ENCODE measurements at places on chromosomes 12 and 14.

DNA sequence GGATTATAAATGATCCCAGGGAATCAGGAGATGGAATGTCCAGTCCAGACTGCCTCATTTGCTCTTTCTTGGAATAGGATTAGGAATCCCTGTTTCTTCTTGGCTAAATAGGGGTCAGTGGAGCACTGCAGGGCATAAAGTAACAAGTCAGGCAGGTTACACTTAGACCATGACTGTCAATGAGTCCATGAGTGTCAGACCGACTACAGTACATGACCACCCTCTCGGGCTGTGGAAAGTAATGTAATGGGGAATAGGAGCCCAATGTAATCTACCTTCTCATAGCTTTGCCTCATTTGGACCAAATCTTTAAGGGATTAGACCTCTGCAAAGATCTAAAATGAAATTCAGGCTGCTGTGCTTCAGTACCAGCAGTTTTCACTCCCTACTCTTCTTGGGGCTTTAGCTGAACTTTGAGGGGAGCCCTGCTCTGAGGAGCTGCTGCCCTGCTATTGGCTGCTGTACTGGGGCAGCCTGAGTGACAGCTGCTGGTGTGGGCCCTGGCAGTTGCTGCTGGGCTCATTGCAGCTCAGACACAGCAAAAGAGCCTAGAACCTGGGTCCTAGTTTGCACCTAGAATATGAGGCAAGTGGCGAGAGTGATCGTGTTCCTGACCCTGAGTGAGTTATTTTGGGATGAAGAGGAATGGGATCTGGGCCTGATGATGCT is 62.2 kb upstream of the OR4E1 start:
- no peak for ATAC-seq

DNA sequence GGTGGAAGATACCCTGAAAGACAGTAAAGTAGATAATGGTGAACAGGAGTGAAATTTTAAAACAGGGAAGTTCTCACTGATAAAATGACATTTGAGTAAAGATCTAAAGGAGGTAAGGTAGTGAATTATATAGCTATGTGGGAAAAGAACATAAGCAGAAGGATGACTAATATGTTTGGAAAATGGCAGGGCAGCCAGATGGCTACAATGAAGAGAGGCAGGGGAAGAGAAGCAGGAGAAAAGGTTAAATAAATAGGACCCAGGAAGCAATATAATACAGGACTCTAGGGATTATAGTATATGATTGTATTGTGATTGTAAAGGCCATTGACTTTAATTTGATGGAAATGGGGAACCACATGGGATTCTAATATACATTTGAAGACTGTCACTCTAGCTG is 33.0 kb downstream of the SCFD1 start:
- ATAC-seq, result no peak

GRCh38 chr14:101705733-101706508 is 55.6 kb upstream of the PPP2R5C start:
- ATAC-seq, result peak; percentile 62

DNA sequence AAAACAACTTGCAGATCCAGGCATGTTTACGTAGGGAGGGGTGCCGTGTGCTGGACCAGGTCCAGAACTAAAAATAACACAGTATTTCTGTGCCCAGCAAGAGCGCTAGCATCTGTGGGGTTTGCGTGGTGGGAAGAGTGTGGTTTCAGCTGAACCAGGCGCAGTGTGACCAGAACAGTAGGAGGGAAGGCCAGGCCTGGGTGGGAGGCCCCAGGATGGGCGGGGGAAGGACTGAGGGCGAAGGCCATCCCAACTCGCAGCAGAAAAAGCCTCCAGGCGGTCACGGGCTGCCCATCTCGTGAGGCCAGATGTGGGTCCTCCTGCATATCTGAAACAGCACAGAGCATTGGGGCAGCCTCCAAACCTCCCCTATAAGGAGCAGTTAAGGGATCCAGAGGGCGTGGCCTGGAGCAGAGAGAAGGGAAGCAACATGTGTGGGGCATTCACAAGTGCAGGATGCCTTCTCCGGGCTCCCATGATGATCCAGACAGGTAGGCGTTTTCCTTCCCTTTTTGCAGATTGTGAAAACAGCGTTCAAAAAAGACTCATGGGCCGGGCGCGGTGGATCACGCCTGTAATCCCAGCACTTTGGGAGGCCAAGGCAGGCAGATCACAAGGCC is 17.8 kb upstream of the CD9 start:
- peak; percentile 84 for ATAC-seq

- ATAC-seq, result no peak
Observed at GRCh38 chr12:114491916-114492315, 86.0 kb upstream of the TBX5 start.

- ATAC-seq, result no peak
Observed at GRCh38 chr12:19846574-19846973, 407.3 kb downstream of the AEBP2 start.

GRCh38 chr12:28446031-28446430 is 255.8 kb downstream of the CCDC91 start:
- ATAC-seq, result no peak

DNA sequence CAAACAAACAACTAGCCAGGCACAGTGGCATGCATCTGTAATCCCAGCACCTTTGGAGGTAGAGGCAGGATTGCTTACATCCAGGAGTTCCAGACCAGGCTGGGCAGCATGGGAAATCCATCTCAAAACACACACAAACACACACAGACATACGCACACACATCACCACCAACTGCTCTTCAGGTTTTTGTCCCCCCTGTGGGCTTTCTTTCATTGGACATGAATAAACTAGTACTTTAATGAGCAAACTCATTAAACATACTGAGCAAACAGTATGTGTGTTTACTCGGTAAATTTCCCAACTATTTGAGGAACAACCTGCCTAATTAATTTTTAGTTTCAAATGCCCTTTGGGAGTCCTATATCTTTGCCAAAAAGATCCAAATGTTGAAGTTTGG is 10.1 kb upstream of the RASSF3 start:
- no peak for ATAC-seq

GRCh38 chr12:58433959-58434358 is 486.3 kb downstream of the LRIG3 start:
- no peak for ATAC-seq

- ATAC-seq, result no peak
Observed at GRCh38 chr14:87043667-87044200, 949.2 kb downstream of the GALC start.

DNA sequence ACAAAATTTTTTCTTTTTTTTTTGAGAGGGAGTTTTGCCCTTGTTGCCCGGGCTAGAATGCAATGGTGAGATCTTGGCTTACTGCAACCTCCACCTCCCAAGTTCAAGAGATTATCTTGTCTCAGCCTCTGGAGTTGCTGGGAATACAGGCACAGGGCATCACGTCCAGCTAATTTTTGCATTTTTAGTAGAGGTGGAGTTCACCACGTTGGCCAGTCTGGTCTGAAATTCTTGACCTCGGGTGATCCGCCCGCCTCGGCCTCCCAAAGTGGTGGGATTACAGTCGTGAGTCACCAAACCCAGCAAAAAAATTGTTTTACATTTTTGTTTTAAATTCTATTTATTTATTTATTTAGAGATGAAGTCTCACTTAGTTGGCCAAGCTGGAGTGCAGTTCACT is 4.7 kb upstream of the SLC2A14 start:
- ATAC-seq, result no peak

DNA sequence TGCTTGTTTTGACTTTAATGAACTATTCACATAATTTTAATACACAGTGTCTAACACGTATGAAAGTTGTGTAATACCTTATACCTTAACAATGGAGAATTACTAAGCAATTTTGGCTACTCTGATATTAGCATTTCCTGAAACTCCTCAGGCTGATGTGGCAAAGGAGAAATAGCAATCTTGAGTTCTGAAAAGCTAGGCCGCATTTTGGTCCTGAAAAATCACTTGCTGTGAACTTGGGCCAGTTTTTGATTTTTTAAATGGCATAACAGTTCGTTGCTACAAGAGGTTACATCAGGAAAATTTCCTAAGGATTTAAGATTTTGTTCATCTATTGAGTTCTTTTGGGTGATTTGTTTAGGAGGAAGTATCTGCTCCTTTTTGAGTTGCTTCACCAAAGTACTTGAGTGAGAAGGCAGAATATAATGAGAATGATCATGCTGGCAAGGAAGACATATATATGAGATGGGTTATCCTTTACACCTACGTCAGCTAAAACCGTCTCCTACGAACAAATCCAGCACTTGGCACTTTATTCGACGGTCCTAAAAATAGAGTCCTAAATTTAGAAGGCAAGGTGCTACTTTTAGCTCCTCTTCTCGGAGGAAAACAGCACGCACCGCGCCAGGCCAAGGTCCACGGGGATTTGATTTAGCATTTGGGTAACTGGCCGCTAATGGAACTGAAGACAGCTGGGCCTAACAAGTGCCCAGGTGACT is 32.2 kb downstream of the MIA2 start:
- no peak for ATAC-seq

DNA sequence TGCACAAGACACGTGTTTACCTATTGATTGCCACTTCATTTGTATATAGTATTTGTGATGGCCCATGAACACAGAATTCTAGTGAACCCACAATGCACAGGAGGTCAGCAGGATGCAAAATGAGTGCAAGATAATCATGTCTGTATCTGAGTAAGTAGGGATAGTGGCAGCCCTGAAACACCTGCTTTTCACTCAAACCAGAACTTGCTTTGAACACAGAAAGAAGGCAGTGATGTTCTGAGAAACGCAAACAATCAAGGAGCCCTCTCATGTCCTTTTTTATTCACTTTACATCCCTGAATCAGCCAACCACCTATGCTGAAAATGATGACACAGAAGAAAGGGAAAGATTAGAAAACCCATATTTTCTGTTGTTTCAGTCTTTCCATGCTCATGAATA is 170.4 kb upstream of the AVPR1A start:
- no peak for ATAC-seq

DNA sequence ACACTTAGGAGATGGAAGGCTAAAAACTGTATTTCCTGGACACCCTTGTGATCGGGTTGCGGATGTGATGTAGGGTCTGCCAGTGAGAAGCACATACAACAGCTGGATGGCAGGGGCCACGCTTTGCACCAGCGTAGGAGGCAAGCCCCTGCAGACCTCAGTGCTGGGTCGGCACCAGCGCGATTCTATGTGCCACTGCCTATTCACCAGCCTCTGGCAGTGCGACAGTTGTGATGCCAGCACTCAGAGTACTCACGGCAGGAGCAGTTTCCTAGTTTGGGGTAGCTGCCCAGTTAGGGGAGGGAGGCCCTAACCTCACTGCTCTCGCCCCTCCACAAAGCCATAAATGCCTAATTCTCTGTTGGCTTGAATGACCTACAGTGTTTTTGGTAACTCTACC is 31.6 kb downstream of the SPTLC2 start:
- ATAC-seq, result no peak

DNA sequence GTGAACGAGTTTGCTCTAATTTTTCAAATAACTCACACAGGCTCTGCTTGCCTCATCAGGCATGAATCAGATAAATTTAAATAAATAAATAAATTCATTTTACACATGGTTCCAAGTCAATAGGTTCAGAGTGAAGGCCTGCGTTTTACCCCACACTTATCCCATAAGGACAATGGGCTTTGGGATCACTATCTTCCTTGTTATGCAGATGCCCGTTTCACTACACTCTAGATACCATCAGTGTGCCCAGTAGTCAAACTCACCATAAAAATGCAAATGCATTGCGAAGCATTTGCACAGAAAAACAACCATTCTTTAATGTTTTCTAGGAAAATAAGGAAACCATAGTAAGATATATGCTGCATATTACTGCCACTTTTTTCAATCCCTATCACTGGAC is 155.9 kb upstream of the CCDC196 start:
- ATAC-seq, result no peak

DNA sequence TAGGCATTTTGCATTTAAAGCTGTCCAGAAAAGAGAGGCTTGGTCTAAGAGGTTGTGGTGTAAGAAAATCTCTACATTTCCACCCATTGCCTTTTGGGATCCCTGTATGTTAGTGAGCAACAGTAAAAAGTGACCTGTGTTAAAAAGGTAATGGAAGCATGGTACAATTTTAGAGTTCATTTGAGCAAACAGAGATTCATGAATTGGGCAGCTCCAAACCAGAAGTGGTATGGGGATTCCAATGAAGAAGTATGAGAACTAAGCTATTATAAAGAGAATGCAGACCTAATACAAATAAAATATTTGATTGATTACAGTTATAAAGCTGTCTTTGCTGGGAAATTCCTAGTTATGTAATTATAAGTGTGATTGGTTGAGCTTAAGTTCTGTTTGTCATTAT is 907.0 kb downstream of the DIO2 start:
- no peak for ATAC-seq

DNA sequence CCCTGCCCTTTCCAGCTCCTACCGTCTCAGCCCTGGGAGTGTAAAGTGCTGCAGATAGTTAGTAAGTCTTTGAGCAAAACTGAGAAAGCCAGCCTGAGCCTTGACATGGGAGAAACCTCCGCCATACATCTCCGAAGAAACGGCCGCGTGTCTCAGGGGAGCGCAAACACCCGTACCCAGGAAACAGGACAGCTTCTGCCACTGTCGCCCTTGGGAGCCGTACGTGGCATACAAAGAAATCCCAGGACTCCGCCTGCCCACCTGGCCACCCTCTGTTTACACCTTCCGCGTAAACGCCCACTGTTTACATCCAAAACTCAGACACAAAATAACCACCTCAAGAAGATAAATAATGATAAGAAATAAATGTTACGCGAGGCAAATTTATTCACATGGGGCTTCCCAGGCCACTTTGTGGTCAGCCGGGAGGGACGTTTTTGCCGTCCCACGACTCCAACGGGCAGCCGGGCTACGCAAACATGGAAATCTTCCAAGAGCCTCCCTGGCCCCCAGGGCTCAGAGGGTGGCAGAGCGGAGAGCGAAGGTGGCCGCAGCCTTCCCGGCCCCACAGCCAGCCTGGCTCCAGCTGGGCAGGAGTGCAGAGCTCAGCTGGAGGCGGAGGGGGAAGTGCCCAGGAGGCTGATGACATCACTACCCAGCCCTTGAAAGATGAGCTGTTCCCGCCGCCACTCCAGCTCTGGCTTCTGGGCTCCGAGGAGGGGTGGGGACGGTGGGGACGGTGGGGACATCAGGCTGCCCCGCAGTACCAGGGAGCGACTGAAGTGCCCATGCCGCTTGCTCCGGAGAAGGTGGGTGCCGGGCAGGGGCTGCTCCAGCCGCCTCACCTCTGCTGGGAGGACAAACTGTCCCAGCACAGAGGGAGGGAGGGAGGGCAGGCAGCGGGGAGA is at the start of gene BDKRB2:
Gene BDKRB2, plus strand, starts transcription at position 689 of the 908 bp plus-strand sequence. CDS start 32,269 bp downstream, outside the sequence.
- peak; percentile 79 for ATAC-seq

DNA sequence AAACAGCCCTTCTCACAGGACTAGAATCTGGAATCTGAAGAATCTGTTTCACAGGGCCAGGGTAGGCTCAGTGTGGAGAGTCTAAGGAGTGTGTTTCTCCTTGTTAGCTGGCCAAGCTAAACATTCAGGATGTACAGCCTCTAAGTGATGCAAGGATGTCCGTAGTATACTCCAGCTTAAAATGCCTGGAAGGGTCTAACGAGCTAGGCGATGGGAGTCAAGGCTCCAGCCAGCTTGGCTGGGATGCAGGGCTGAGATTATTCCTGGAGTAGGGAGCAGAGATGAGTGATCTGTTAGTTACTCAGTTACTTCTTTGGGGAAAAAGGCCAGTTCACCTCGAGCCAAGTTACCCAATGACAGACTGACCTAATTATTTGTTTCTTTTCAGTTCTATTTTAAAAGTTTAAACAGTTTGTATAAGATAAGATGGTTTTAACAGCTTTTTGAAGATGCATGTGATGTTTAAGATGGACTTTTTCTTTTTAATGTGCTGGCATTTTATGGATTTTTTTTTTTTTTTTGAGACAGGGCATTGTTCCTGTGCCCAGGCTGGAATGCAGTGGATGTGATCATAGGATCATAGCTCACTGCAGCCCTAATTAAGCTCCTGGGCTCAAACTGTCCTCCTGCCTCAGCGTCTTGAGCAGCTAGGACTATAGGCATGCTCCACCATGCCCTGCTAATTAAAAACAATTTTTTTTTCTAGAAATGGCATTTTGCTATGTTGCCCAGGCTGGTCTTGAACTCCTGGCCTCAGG is 41.1 kb downstream of the SYNE2 start:
- ATAC-seq, result peak; percentile 39
